ENCODE measurements at places on chromosomes 12 and 14. TPM values are rescaled to one million over a fixed set of nuclear protein-coding genes. Genes with fewer than 3 reads are reported as not detected.

ANO4 gene
- total RNA-seq, result 77.3 TPM

EEF1AKMT3 gene
- total RNA-seq, result 2.5 TPM

ANO2 gene
- 4.4 TPM for total RNA-seq

PTPRO gene
- total RNA-seq, result 283 TPM

CMA1 gene
- not detected for total RNA-seq

CCDC175 gene
- total RNA-seq, result 3.4 TPM

PIK3C2G gene
- 0.31 TPM for total RNA-seq

HVCN1 gene
- total RNA-seq, result 6.9 TPM

IFNG-AS1 gene
- total RNA-seq, result 0.31 TPM

KRT77 gene
- total RNA-seq, result not detected

SLC39A5 gene
- total RNA-seq, result not detected

C12orf43 gene
- total RNA-seq, result 16.9 TPM

LYZ gene
- 2.2 TPM for total RNA-seq

JPH4 gene
- 50.1 TPM for total RNA-seq

VDR gene
- not detected for total RNA-seq

NID2 gene
- total RNA-seq, result 6.9 TPM

NAV3 gene
- total RNA-seq, result 329 TPM

TAS2R7 gene
- 0.94 TPM for total RNA-seq

IL26 gene
- not detected for total RNA-seq

FAM181A gene
- total RNA-seq, result 1.6 TPM

POTEM gene
- not detected for total RNA-seq

SERPINA5 gene
- total RNA-seq, result not detected

C1QL4 gene
- total RNA-seq, result not detected

PROX2 gene
- not detected for total RNA-seq

RASSF9 gene
- total RNA-seq, result 0.94 TPM

SERPINA10 gene
- total RNA-seq, result not detected

CEP83 gene
- total RNA-seq, result 35.7 TPM

GDF3 gene
- total RNA-seq, result not detected

RPS6KA5 gene
- 17.2 TPM for total RNA-seq

OR4K1 gene
- not detected for total RNA-seq

HOXC10 gene
- not detected for total RNA-seq

CLEC9A gene
- not detected for total RNA-seq

NRIP2 gene
- total RNA-seq, result not detected

SLC5A8 gene
- total RNA-seq, result 2.8 TPM

ST8SIA1 gene
- total RNA-seq, result 44.1 TPM

TRPV4 gene
- total RNA-seq, result 0.31 TPM

RNASE4 gene
- total RNA-seq, result 2.2 TPM

MGAT2 gene
- total RNA-seq, result 29.1 TPM

AREL1 gene
- total RNA-seq, result 70.1 TPM

LGR5 gene
- total RNA-seq, result 0.31 TPM

ADAM21 gene
- total RNA-seq, result not detected

MGST1 gene
- total RNA-seq, result 2.8 TPM

SRRM4 gene
- total RNA-seq, result 19.7 TPM

LHX5 gene
- not detected for total RNA-seq

SLC15A5 gene
- total RNA-seq, result not detected

C12orf54 gene
- not detected for total RNA-seq

ISM2 gene
- total RNA-seq, result not detected

POLE2 gene
- total RNA-seq, result 9.4 TPM

TMEM119 gene
- 0.94 TPM for total RNA-seq

GPHN gene
- 138 TPM for total RNA-seq

AGAP2 gene
- 40.7 TPM for total RNA-seq

TTC9 gene
- total RNA-seq, result 26.9 TPM

ABCC9 gene
- total RNA-seq, result 15.7 TPM

DHRS4L2 gene
- 4.4 TPM for total RNA-seq

SCNN1A gene
- total RNA-seq, result not detected

NELL2 gene
- total RNA-seq, result 1,558 TPM

SERPINA9 gene
- not detected for total RNA-seq

PLXNC1 gene
- 65.4 TPM for total RNA-seq

HOXC6 gene
- not detected for total RNA-seq

TMEM63C gene
- total RNA-seq, result 21.6 TPM

Measured in parietal lobe (tissue), 2 donors.